Dermis lymphatic vessel endothelial cell (primary cell): ENCODE measurements at places on chromosomes 4 and X. TPM values are rescaled to one million over a fixed set of nuclear protein-coding genes. Genes with fewer than 3 reads are reported as not detected.

Gene RADX
- 0.09 and 0.22 TPM in 2 replicates for total RNA-seq

Gene MAGEC1
- not detected in 2 replicates for total RNA-seq

Gene CXCL10
- not detected in 2 replicates for total RNA-seq

Gene SUPT20HL2
- total RNA-seq = not detected in 2 replicates

Gene ADH1B
- total RNA-seq = 0.09 TPM in 1 of 2 replicates, not detected in the other

Gene KCNE5
- total RNA-seq = 0.09 TPM in 1 of 2 replicates, not detected in the other

Gene CXCL11
- total RNA-seq = not detected in 2 replicates

Gene PPARGC1A
- total RNA-seq = 0.34 and 0.76 TPM in 2 replicates

Gene VCX
- total RNA-seq = not detected in 2 replicates

Gene DCAF12L1
- not detected in 2 replicates for total RNA-seq

Gene XKRX
- total RNA-seq = not detected in 2 replicates

Gene C4orf36
- 0.22 and 0.52 TPM in 2 replicates for total RNA-seq

Gene DACH2
- not detected in 2 replicates for total RNA-seq

Gene DUX4
- not detected in 2 replicates for total RNA-seq

Gene NMU
- 0.17 TPM in 1 of 2 replicates, not detected in the other for total RNA-seq

Gene MAMLD1
- 0.52 and 0.65 TPM in 2 replicates for total RNA-seq
